ENCODE measurements at places on chromosomes 5 and 9.
A peak's percentile ranks its signal among the peaks of the same experiment; 100 is the strongest.

DNA sequence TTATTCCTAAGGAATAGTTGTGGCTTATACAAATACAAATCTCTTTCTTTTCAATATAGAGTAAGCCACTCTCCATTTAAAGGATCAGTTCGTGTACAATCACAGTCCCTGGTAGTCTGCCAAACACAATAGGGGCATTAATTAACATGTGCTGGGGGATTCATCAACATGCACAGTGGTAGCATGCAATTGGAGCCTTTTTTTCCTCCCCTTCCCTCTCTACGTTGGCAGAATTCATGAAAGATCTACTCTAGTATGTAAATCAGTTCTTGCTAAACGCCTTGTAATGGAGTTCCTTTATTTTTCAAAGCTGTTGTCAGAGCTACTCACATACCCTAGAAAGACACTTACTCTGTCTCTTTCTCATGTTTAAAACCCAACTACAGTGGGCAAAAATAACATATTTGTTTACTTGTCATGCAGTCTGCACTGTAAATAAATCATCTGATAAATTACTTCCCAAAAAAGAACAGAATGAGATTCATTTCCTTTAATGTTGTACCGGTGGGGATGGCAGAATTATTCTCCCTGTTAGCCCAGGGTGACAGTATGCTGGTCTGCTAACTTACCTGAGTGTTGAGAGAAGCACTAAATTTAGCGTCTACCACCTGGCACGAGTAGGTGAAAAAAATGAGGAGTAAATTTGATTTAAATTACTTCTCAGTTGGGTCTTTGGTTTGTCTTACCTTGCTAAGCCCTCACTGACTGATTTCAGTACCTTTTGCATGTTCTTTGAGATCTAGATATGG is 341.5 kb upstream of the CCNH start:
- no peak for DNase-seq

- no peak for DNase-seq
Observed at GRCh38 chr5:76245590-76245989, 157.5 kb upstream of the IQGAP2 start.

DNA sequence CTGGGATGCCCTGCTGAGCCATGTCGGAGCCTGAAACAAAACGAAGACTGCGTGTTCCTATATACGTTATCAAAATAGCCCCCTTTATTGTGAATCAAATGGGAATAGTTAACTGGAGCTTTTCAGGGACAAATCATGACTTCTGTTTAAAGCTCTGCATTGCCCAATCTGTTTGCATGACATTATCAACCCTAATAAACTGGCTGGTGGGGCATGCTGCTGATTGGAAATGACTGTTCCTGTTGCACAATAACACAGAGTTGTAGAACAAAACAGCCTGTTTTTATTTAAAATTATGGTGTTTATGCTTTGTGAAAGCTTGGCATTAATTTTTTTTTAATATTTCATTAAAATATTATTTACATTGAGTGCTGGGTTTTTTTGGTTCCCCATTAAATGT is 215.5 kb downstream of the TMEM167A start:
- peak; percentile 67 for DNase-seq

GRCh38 chr9:100690438-100690837 is 112.6 kb downstream of the CAVIN4 start:
- DNase-seq = no peak

GRCh38 chr5:146731909-146732659 is 146.5 kb downstream of the PPP2R2B start:
- DNase-seq = peak; percentile 71

DNA sequence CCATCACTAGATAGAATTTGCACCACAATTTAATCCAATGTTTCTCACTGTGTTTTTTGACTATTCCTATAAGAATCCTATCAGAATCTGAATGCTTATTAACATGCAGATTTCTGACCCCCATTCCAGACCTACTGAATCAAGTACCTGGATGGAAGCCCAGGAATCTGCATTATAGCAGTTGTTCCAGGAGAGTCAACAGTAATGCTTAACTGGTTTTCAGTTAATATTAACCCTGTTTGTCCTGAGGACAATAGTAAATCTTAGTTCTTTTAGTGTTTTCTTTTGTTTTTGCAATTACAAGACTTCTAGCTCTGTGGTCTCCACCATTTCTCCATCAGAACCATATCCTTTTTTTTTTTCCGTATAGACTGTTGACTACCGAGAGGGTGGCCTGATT is 168.2 kb downstream of the SREK1 start:
- DNase-seq = no peak

DNA sequence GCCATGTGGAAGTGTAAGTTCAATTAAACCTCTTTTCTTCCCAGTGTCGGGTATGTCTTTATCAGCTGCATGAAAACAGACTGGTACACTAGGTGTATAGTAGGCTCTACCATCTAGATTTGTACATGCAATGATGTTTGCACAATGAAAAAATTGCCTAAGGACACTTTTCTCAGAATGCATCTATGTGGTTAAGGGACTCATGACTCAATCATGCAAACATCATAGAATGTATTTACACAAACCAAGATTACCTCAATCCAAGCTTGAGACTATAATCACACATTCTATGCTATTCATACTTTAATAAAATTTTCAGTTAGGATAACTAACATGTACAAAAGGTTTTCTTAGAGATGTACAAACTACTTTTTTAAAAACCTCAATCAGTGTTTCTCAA is 1164.5 kb downstream of the CDH12 start:
- DNase-seq = peak; percentile 45

DNA sequence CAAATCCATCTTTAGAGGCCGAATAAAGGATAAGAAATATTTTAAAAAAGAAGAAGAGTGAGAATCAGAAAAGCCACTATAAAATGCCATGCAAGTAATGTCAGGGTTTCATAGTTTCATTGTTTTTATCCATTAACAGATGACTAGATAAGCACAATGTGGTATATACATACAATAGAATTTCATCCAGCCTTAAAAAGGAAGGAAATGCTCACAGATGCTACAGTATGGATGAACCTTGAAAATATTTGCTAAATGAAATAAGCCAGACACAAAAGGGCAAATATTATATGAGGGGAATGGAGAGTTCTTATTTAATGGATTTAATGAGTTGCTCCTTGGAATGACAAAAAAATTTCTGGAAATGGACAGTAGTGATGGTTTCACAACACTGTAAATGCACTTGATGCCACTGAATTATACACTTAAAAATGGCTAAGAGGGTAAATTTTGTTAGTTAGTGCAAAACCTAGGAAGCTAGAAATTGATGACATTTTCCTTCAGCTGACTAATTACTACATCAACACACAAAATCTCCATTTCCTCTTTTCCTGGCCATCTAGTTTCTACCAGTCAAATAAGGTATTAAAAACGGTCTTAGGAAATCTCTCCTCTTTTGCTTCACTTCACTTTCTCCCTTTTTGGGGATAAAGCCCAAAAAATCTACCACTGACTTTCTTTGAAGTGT is 86.6 kb downstream of the GNA14 start:
- no peak for DNase-seq

GRCh38 chr5:143314099-143314498 is 89.4 kb downstream of the NR3C1 start:
- DNase-seq = no peak

DNA sequence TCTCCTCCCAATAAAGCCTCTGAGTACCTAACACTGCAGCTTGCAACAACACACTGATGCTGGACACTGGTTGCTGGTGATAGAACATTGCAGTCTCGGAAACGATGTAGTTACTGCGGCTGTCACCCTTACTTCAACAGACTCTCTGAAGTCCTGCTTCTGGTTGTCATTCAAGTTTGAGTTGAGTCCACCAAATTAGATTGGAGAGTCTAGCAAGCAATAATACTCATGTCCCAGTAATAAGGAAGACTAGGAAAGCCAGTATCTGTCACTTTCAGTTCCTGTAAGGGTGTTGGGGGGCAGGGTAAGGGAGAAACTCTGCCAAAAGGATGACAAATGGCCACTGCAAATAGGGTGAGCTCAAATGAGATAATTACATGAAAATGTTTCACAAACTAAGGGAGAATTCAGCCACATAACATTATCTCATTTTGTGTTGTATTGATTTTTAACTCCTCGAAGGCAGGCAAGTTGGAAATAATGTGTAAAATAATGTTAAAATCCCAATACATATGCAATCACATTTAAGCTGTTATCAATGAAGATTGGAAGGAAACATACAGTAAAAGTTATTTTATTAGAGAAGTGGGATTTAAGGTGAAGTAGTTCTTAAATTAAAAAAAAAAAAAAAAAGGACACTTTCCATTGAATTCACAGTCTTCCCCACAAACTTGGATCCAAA is 849 bp upstream of the IFT74 start:
- DNase-seq = peak; percentile 25

DNA sequence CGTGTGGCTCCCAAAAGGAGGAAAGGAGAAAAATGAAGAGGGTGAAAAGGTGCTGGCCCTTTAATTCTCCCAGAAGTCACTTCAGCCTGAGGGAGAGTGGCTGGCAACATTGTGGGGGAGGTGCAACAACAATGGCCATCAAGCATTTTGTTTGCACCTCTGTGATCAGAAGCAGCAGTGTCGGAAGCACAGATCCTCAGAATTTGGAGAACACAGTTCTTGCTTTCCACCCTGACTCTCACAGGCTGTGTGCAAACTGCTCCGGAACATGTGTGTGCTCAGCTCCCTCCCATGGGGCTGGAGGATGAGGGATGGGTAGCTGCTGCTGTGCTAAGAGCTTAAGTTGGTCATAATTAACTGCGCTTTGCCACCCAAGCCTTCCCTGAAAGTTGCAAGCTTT is 127.1 kb downstream of the DPYSL3 start:
- peak; percentile 36 for DNase-seq

- DNase-seq = no peak
Observed at GRCh38 chr9:88051138-88051537, 76.8 kb upstream of the CDK20 start.

GRCh38 chr5:78008356-78008967 is 232.3 kb upstream of the TBCA start:
- DNase-seq = peak; percentile 71

DNA sequence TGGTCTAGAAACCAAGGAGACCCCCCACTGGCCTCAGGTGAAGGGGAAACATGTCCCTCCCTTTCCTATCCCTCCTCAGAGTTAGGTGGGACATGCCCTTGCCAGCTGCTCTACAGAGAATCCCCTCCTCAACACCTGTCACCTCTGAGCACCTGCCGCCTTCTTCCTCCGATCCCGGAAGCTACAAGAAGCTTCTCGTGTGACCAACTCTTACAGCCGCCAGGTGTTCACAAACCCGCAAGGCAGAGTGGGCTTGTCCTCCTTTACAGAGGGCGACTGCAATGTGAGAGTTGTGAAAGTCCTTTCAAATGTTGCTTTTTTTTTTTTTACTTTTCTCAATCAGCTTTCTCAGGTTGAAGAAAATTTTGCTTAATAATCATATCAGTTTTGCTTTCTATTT is 3.7 kb upstream of the ICE1 start:
- no peak for DNase-seq

GRCh38 chr5:144352330-144352729 is 181.7 kb downstream of the KCTD16 start:
- no peak for DNase-seq

GRCh38 chr9:89021154-89021803 is 30.0 kb downstream of the S1PR3 start:
- peak; percentile 88 for DNase-seq

- DNase-seq = peak; percentile 65
Observed at GRCh38 chr5:111945535-111945934, 188.5 kb upstream of the NREP start.

DNA sequence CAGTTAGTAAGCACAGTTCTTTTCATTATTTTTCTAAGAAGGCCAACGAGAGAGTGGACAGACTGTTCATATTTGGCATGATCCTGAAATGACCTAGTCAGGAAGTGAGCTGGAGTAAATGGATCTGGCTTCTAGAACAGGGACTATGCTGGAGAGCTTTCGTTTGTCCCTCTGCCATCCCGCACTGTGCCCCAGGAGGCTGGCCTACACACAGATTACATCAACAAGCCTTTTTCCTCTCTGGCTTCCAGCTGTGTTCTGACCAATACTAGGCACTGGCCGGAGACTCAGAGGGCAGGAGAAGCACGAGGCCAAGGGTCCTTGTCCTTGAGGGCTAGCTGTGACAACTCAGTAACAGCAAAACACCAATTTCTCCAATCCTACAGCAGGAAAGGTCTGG is 127.8 kb downstream of the MED27 start:
- DNase-seq = peak; percentile 53

DNA sequence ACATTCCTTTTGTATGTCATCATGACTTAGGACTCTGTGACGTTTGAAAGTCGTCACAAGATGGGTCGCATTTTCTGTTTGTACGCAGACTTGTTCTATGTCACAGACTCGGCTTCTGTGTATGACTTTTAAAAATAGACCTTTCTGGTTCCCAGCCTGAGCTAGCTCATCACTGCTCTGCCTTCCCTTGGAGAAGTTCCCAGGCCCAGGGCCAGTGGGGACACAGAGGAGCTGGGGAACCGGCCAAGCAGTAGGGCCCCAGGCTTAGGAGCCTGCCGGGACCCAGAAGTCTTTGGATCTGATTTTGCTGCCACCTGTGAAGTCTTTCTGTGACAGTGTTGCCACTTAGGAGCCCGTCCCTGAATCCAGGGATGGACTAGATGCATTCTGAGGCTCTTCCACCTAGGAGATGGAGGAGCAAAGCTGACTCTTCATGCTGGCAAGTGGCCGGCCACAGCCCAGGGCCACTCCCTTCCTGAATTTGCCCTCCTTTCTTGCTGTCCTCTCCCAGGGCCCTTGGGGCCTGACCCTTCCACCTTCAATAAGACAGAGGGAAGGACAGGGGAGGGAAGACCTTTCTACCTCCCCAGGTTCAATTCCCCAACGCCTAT is 18.1 kb upstream of the UBE2QL1 start:
- DNase-seq = no peak

- DNase-seq = no peak
Observed at GRCh38 chr9:132770770-132771310, 100.6 kb downstream of the GTF3C4 start.

DNA sequence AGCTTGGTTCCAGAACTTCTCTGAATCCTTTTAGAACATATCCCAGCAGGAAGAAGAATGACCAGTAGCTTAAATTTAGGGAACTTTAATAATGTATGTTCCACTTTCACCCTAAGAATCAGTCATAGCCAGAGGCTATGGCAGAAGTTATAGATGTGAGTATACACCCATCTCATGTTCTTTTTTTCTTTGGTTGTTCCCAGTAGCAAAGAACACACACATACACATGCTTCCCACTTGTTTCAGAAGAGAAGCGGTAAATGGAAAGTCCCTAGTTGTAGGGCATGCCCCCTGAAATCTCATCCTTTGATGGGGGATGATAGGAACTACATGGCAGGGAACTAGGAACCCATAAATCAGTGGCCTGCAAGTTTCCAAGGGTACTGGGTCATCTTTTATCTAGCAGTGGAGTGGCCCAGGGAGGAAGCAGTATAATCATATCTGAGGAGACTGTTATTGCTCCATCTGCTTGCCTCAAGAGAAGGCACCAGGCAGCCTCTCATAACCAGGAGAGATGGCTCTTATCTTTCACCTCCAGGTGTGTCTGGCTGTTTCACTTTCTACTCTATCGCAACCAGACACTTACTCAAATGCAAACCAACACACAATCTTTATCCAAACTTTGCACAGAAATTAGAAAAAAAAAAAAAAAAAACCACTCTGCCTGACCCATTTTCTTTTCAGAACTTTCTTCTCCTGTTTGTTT is 109.5 kb downstream of the SNCAIP start:
- DNase-seq = no peak

GRCh38 chr9:111839987-111840386 is 45.2 kb upstream of the SHOC1 start:
- peak; percentile 72 for DNase-seq

- peak; percentile 97 for DNase-seq
Observed at GRCh38 chr5:93189707-93190120, 391.3 kb downstream of the NR2F1-AS1 start.

GRCh38 chr9:87405677-87406542 is 91.8 kb upstream of the DAPK1 start:
- DNase-seq = peak; percentile 76

Measured in cardiac fibroblast (primary cell).